NCI-H2029 treated with DMSO at 0.1 percent for 48 hours (cell line): ENCODE measurements at places on chromosomes 5 and 9.

DNA sequence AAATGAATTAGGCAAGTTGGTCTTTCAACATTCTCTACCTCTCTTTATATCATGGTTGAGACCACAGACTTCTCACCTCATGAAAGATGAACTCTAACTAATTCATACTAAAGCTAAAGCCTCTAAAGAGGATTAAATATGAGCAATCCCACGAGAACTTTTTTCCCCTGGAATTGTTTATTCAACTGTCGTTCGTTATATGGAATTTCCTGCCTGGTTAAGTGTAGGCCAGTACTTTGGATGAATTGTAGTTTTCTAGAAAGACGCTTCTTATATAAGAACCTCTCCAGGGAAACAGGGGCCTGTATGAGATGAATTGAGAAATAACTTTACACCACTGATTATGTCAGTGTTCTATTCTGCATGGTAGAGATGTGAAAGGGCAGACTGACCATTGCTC is 42.9 kb downstream of the PDCD1LG2 start:
- no peak for DNase-seq

- DNase-seq = no peak
Measured at GRCh38 chr9:22817181-22817580, 370.6 kb downstream of the DMRTA1 start.

- no peak for DNase-seq
Measured at GRCh38 chr5:172872997-172873491, 39.0 kb downstream of the ERGIC1 start.

DNA sequence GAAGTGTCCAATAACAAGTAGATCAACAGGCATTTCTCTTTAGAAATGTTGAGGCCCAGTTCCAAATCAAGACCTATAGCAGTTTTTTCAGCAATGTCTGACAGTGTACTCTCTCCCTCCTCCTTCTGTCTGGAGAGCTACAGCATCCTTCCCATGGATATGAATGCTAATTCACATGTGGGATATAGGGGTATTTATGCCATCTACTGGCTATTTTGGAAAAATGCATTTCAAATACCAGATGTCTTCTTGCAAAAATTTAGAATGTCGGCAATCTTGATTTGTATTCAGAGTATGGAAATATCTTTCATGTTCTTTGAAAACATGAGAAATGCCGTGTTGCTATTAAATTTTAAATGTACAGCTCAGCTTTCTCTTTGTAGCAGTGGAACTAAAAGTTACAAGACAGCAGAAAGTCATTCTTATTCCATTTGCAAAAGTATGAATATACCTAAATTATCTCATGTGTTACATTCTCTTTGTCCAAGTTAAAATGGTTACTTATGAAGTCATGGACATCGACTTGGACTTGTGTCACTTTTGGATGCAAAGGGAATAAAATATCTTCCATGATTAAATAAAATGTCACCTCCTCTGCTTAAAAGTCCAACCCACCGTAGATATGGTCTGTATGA is 647.8 kb downstream of the TAF11L14 start:
- DNase-seq = peak; percentile 2

GRCh38 chr9:98808875-98809274 is 1.4 kb downstream of the GALNT12 start:
- DNase-seq = no peak

- no peak for DNase-seq
Measured at GRCh38 chr5:149389552-149390495, 10.7 kb upstream of the IL17B start.

- no peak for DNase-seq
Measured at GRCh38 chr9:3124001-3124400, 280.1 kb upstream of the PUM3 start.

DNA sequence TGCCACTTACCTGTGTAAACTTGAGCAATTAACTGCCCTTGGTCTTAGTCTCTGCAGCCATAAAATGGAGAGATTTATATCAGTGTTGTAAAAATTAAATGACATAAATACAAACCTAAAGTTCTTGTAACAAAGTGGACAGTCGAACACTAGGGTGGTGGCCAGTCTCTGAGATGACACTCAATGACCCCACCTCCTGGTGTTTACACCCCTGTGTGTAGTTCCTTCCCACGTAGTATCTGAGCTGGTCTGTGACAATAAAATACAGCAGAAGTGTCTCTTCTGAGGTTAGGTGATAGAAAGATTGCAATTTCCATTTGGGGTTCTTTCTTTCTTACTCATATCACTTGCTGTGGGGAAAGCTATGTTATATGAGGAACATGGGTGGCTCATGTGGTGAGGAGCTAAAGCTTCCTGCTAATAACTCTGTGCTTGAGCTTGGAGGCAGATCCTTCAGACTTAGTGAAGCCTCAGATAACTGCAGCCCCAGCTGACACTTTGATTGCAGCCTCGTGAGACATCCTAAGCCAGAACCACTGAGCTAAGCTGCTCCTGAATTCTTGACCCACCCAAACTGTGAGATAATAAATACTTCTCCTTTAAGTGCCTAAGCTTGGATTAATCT is 173.4 kb upstream of the CHD1 start:
- DNase-seq = no peak

- DNase-seq = no peak
Measured at GRCh38 chr5:137392261-137392660, 106.9 kb downstream of the SPOCK1 start.

DNA sequence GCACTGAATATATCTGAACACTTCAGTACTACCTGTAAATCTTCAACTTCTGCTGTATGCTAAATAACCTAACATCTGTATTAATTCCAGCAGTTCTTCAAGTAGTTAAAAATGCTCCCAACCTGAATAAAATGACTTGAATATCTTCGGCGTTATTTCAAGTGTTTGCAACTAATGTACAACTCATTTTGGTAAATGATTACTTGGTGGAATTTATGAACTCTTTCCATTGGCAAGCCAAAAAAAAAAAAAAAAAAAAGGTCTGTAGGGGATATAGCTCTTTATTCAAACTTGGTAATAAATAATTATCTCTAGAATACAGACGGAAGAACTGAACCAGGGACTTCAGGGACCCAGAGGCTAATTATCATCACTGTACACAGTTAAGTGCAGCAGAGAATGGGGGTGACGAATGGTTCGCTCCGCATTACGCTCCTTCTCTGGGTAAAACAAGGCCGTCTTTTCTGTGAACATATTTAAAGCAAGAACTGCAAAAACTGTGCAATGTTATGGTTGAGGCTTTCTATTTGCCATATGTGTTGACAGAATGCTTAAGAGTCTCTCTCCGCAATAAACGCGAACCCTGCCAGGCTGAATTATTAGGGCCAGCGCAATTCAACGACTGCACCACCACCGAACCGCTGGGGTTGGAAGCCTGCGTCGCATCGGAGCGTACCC is 1.9 kb upstream of the ERBIN start:
- DNase-seq = no peak

- DNase-seq = no peak
Measured at GRCh38 chr5:177427919-177428573, 1.6 kb downstream of the GRK6 start.

DNA sequence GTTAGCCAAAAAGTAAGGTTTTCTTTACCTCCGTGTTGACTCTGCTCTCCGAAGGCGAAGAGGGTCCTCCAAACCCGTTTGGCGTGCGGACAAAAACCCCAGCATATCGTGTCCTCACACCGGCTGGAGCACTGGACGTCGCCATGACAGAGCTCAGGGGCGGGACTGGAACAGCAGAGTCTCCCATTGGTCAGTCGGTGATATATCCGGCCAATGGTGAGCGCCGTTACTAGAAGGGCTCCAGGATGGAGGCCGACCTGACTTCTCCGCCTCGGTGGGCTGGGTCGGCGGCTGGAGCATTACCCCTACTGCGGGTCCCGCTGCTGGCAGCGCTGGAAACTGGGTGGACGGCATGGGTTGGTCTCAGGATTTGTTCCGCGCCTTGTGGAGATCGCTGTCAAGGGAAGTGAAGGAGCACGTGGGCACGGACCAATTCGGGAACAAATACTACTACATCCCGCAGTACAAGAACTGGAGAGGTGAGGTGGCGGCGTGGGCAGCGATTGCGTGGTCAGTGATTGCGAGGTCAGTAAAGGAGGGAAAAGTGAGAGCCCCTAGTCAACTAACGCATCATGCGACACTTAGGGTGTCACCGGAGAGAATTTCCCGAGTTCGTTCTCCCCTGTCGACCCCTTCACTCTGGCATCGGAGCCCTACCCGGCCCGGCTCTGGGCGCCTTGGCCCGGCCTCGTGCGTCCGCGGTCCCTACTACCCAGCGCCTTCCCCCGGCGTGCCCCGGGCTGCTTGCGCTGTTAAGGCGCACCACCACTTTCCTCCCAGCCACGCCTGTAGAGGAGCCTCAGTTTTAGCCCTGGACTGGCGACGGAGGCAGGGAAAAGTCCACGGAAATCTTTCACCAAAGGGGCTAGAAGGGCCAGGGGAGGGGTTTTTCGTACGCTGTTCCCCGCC is at the start of the genes ERCC8 and NDUFAF2:
TSS of gene ERCC8 (minus strand) at position 167 of the 909 bp plus-strand sequence. CDS start at position 105, 62 bp downstream.
TSS of gene NDUFAF2 (plus strand) at position 302 of the 909 bp plus-strand sequence. CDS start at position 353, 51 bp downstream.
- peak; percentile 89 for DNase-seq

GRCh38 chr5:17455942-17456341 is 42.1 kb upstream of the TAF11L2 start:
- no peak for DNase-seq

GRCh38 chr5:148408092-148408491 is 24.3 kb downstream of the FBXO38 start:
- no peak for DNase-seq

- DNase-seq = no peak
Measured at GRCh38 chr5:168472329-168472728, 13.9 kb upstream of the RARS1 start.

- no peak for DNase-seq
Measured at GRCh38 chr5:78731884-78732283, 83.3 kb upstream of the LHFPL2 start.

GRCh38 chr5:61775901-61776300 is 443.8 kb downstream of the ZSWIM6 start:
- DNase-seq = no peak

DNA sequence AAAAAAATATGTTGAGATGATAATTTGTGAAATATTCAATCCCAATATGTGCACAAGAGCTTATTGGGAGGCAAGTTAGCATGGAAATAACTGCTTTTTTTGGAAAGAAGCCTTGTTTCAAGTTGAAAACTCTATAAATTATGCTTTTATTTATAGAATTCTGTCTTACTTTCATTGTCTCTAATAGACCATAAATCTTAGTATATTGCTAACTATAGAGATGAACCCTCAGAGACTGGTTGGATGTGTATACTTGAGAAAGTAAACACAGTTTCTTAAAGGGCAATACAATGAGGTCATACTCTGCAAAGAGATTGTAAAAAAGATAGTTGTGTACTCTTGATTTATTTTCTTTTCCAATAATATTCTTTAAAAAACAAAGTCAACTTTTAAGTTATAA is 530.3 kb downstream of the SPATA31D1 start:
- DNase-seq = no peak

DNA sequence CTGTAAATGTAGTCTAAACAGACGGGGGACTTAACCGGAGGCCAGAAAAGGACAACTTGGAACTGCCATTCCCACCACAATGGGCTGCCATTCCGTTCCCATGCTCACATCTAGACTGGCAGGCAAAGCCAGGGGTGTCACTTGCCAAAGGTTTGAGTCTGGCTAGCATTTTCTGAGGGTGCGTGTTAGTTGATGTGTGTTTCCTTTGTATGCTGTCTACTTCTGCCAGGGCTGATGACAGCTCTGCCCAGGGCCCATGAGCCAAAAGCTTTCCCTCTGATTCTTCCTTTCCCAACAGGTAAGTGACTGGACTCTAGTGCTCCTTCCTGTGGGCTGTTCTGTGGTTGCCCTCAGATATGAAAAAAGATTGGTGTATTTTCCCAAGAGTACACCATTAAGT is 68.0 kb downstream of the ZNF608 start:
- no peak for DNase-seq

- no peak for DNase-seq
Measured at GRCh38 chr9:134403292-134403681, 77.0 kb downstream of the RXRA start.

- DNase-seq = no peak
Measured at GRCh38 chr9:78618735-78619134, 321.8 kb downstream of the PSAT1 start.
